ENCODE measurements at places on chromosomes 13 and 19. TPM values are rescaled to one million over a fixed set of nuclear protein-coding genes. Genes with fewer than 3 reads are reported as not detected.

DNA sequence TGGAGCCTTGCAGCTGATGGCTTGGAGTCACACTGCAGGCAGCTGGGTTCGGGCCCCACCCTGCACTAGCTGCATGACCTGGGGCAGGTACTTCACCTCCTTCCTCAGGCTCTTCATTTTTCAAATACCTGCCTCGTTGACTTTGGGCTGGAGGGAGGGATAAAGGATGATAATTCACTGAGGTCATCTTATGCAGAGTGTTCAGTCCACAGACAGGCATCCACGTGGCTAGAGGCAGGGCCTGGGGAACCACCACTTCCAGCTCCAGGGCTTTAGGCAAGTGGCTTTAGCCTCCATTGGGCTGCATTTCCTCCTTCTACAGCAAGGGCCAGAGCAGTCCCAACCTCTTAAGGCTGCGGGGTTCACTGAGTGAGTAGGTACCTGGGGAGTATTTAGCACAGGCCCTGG is 84.8 kb downstream of the SIPA1L3 start:
- no peaks in the 10 kb centered on the region for H3K4me1 ChIP-seq
- no peaks in the 10 kb centered on the region for H3K27me3 ChIP-seq
- H3K27ac ChIP-seq, result no peak overlapping the region
- no peak for DNase-seq
- H3K36me3 ChIP-seq, result no peaks in the 10 kb centered on the region

DNA sequence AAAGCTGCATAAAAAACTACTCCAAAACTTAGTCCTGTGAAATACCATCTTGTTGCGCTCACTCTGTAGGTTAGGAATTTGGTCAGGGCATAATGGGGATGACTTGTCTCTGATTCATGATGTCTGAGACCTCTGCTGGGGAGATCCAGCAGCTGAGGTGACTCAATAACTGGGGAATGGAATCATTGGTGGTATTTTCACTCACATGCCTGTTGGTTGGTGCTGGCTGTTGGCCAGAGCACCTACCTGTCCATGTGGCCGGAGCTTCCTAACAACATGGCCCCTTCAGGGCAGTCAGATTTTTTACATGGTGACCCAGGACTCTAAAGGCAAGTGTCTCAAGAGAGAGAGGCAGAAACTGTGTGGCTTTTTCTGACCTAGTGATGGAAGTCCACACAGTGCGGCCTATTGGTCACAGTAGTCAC is 7.4 kb upstream of the ESD start:
- DNase-seq, result no peak
- no peak overlapping the region for H3K27ac ChIP-seq
- no peaks in the 10 kb centered on the region for H3K27me3 ChIP-seq
- no peak overlapping the region for H3K4me3 ChIP-seq
- H3K4me1 ChIP-seq, result no peaks in the 10 kb centered on the region

Gene ERICH6B
- not detected for total RNA-seq

Gene BRSK1
- total RNA-seq, result 1.5 TPM

Gene ZNF730
- total RNA-seq, result 0.52 TPM

- no peak overlapping the region for H3K27ac ChIP-seq
- H3K4me3 ChIP-seq, result no peak overlapping the region
Measured at GRCh38 chr19:4449022-4449638, 8.5 kb downstream of the UBXN6 start.

Gene CACNG6
- not detected for total RNA-seq

Gene MISP
- not detected for total RNA-seq

DNA sequence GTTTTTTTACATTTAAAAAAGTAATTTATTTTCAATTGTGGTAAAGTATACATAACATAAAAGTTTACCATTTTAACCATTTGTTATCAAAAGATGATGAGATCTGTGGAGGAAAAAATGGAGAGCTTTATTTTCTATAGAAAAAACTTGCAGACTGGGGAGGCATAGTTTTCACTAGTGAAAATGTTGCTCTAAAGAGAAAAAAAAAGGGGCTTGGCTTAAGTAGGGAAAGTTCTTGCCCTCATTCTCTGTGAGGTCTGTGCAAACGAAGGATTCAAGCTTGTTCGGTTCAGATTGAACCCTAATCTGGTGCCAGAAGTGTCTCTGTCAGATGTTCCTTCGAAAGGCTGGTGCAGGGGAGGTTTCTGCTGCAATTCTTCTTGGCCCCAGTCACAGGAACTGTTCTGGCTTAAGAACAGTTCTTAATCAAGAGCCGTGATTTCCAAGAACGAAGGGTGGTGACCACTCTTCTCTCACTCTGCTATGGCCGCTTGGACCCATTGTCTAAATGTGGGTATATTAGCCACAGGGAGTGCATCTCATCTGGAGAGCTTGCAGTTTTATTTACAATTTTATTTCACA is 42.1 kb downstream of the PCCA start:
- H3K36me3 ChIP-seq, result no peaks in the 10 kb centered on the region
- peaks cover 12% of the 10 kb centered on the region for H3K4me1 ChIP-seq
- H3K4me3 ChIP-seq, result no peak overlapping the region
- DNase-seq, result no peak

DNA sequence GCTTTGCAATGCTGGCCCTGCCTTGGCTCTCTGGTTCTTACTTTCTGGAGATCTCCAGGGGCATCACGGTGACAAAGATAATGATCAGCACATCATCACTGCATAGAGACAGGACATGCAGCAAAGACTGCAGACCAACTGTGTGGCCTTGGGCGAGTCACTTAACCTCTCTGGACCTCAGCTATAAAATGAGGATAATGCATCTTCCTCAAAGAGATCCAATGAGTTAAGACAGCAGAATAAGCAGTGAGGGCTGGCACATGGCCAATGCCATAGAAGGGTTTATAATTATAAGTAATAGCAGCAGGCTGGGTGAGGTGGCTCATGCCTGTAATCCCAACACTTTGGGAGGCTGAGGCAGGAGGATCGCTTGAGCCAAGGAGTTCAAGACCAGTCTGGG is 2.4 kb downstream of the MAG start:
- H3K27ac ChIP-seq, result no peak overlapping the region
- H3K36me3 ChIP-seq, result no peaks in the 10 kb centered on the region
- H3K4me1 ChIP-seq, result peaks cover 11% of the 10 kb centered on the region
- no peaks in the 10 kb centered on the region for H3K27me3 ChIP-seq

- no peak overlapping the region for H3K4me3 ChIP-seq
- DNase-seq, result no peak
- H3K27ac ChIP-seq, result no peak overlapping the region
Measured at GRCh38 chr13:45519493-45519892, 54.8 kb downstream of the COG3 start.

DNA sequence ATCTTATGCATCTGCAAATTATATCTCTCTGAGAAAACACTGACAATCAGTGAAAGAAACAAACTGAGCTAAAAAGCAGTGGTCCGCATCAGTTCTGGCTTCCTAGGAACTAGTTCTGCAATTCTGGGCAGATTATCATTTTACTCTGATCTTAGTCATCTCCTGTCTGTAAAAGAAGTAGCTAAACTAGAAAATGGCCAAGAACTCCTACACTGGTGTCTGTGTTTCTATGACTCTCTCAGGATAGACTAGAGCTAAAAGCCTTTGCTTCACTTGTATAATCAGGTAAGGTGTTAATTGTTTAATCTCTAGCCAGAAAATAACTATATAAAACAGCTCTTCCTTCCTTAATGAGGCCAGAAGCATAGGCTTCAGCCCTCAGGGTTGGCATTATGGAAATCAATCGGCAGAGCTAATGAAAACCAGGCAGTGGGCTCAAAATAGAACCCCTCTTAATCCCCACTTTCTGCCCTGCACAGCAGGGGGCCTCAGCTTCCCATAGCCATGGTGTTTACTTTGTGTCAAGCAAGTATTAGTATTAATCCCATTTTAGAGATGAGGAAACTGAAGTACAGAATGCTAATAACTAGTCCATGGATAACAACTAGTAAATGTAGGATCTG is 459.2 kb downstream of the FGF14 start:
- H3K4me1 ChIP-seq, result no peaks in the 10 kb centered on the region
- DNase-seq, result no peak
- no peak overlapping the region for H3K4me3 ChIP-seq
- no peaks in the 10 kb centered on the region for H3K27me3 ChIP-seq
- H3K36me3 ChIP-seq, result no peaks in the 10 kb centered on the region
- no peak overlapping the region for H3K27ac ChIP-seq

GRCh38 chr19:40815223-40815622 is 16.2 kb downstream of the EGLN2 start:
- H3K4me3 ChIP-seq, result no peak overlapping the region
- no peaks in the 10 kb centered on the region for H3K36me3 ChIP-seq
- no peak overlapping the region for H3K27ac ChIP-seq
- no peak for DNase-seq
- H3K4me1 ChIP-seq, result peaks cover 37% of the 10 kb centered on the region
- H3K27me3 ChIP-seq, result no peaks in the 10 kb centered on the region

DNA sequence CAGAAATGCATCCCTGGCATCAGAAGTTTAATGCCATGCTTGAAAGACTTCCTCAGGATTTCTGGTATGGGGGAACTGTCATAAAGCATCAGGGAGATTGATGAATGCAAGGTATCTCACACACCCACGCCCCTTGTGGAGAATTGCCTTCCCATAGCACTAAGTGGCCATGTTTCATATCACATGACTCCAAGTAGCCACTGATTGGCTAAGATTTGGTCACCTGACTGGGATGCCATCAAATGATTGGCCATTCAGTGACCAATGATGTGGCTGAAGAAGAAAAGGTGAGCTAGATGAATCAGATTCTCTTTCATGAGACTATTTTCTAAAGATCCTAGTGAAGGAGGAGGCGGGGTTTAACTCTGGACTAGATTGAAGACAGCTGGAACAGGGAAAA is 7.3 kb downstream of the KLK8 start:
- H3K27ac ChIP-seq, result no peak overlapping the region
- DNase-seq, result no peak
- H3K36me3 ChIP-seq, result no peaks in the 10 kb centered on the region
- H3K4me1 ChIP-seq, result no peaks in the 10 kb centered on the region

DNA sequence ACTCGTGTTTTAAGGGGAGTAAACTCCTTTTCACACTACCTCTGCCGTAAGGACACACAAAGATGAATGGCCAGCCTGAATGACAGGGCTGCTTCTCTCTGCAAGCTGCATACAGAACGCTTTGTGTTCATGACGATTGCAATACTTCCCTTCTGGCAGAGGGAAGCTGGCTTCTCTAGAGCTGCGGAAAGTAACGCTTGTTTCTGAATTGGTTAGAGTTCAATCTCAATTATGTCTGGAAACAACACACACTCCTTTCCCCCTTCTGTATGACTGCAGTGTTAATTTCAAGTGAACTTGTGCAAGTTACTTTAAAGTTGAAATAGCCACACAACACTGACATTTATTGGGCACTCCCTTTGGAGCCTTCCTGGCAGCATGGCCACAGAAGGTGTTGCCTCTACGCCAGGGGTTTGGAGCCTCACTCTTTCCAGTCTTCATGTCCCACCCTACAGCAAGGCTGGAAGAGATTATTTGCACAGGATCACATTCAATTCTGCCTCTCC is 242.6 kb downstream of the NDFIP2 start:
- H3K4me3 ChIP-seq, result no peak overlapping the region
- H3K4me1 ChIP-seq, result no peaks in the 10 kb centered on the region
- no peaks in the 10 kb centered on the region for H3K27me3 ChIP-seq
- DNase-seq, result no peak
- no peak overlapping the region for H3K27ac ChIP-seq

DNA sequence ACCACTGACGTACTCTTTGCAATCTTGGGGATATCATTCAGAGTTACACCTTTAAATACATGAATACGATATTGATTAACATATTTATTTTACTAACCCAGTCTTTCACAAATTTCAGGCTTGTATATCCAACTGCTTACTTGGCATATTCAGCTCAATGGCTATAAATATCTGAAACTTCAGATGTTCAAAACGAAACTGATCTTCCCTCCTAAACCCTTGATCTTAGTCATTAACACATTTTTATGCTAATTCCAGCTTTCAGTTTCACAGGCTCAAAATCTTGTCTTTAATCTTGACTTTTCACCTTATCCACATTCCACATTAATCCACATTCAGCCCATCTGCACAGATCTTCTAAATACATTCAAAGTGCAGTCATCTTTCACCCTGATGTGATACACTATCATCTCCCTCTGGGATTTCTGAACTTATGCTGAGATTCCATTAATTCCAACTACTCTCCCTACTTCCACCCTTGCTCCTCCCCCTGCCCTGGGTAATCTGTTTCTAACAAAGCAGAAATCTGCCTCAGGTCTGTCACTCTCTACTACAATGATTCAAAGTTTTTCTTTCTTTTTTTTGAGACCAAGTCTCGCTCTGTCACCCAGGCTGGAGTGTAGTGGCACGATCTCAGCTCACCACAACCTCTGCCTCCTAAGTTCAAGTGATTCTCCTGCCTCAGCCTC is 387.2 kb downstream of the GPC5 start:
- no peak overlapping the region for H3K27ac ChIP-seq
- no peaks in the 10 kb centered on the region for H3K27me3 ChIP-seq
- DNase-seq, result no peak
- H3K4me1 ChIP-seq, result no peaks in the 10 kb centered on the region
- H3K36me3 ChIP-seq, result no peaks in the 10 kb centered on the region

Gene PODNL1
- total RNA-seq, result not detected

Data from CD4-positive, CD25-positive, alpha-beta regulatory T cell (primary cell).